ENCODE measurements at places on chromosomes 12 and 14.

DNA sequence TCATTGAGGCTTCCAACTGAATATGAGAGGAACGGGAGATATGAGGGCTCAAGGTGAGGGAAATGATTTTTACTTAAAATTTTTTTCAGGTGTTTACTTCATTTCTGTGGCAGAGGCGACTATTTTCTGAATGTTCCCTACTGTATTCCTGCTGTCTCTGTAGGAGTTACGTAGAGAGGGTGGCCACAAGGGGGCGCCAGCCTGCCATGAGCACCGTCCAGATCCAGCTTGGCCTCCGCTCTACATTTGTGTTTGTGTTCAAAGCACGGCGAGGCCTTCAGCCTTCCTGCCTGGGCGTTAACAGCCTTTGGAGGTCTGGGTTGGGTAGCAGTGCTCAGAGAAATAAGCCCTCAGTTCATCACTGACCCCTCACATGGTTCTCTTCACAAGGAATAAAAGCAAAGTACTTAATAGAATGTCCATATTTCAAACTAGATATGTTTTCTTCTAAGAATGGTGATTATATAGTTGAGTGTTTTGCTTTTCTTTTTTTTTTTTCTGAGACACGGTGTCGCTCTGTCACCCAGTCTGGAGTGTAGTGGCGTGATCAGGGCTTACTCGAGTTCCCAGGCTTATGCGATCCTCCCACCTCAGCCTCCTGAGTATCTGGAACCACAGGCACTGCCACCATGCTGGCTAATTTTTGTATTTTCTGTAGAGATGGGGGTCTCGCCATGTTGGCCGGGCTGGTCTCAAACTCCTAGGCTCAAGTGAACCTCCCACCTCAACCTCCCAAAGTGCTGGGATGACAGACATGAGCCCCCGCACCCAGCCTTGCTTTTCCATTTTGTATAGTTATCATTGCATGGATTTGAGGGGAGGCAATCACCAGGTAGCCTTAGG, 22.3 kb downstream of the CKB start:
- peak; percentile 58 for DNase-seq

GRCh38 chr12:45742590-45742989, 13.1 kb downstream of the ARID2 start:
- no peak for DNase-seq

DNA sequence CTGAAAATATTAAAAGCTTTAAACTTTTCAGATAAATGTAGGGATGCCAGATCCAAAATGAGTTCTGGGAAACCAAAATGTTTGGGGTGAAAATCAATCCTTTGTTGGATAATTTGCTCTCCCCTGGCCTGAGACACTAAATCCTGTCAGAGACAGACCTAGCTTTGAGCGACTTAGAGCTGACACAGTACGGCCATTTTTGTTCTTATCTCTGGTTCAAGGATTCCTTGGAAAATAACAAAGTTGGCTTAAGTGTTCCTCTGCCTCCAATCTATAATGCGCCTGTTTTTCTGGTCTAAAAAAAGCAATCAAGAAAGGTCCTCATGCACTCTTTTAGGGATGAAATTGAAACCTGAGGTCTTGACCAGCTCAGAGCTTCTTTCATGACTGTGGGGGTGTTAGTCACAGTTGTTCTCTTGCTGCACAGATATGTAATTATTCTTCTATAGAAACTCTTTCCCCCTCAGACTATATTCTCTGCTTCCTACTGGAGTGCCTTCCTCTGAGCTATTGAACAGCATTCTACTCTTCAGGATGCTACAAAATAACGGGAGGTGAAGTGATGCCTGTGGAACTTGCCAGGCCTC, 52.3 kb upstream of the EGLN3 start:
- DNase-seq = no peak

GRCh38 chr12:96198965-96199364, 4.8 kb downstream of the ELK3 start:
- DNase-seq = no peak
